Activated T-cell treated with anti-CD3 and anti-CD28 coated beads, Interleukin-2, amount 50 U/mL, for 72 hours (primary cell): ENCODE measurements at places on chromosomes 5 and 9. TPM values are rescaled to one million over a fixed set of nuclear protein-coding genes. Genes with fewer than 3 reads are reported as not detected.

EQTN gene
- total RNA-seq: not detected

- H3K36me3 ChIP-seq: no peaks in the 10 kb centered on the region
- no peaks in the 10 kb centered on the region for H3K4me1 ChIP-seq
- peak; percentile 34 for DNase-seq
- H3K4me3 ChIP-seq: no peak overlapping the region
- no peak overlapping the region for H3K27ac ChIP-seq
These were observed 79.6 kb downstream of the PDE4D start for GRCh38 chr5:59813761-59814536.

DNA sequence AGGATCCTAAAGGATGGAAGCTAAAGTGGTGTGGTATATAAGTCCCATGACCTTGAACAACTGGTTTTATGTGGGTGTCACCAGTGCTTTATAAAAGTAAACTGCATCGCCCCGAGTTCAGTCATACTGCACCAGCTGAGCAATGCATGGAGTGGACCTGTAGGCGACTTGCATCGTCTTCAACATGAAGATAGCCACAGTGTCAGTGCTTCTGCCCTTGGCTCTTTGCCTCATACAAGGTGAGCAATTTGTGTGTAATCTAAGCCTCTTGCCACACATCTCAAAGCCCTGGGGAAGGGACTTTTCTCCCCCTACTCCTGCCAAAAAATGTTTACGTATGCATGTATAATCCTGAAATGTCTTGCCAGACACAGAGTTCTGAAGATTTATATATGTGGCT, at the start of gene SPINK5:
Gene SPINK5, plus strand, starts transcription at position 120 of the 400 bp plus-strand sequence. Its CDS starts 65 bp downstream, at position 185.
- no peak within 1 kb of the TSS for H3K4me3 ChIP-seq
- H3K27me3 ChIP-seq: no peaks in the 10 kb centered on the region
- DNase-seq: no peak
- peaks cover 1% of the 10 kb centered on the region for H3K36me3 ChIP-seq
- H3K27ac ChIP-seq: no peak within 1 kb of the TSS
- H3K4me1 ChIP-seq: no peaks in the 10 kb centered on the region

- H3K4me3 ChIP-seq: no peak overlapping the region
- H3K4me1 ChIP-seq: no peaks in the 10 kb centered on the region
- peaks cover 16% of the 10 kb centered on the region for H3K27me3 ChIP-seq
- H3K36me3 ChIP-seq: no peaks in the 10 kb centered on the region
- no peak for DNase-seq
These were observed 134.0 kb upstream of the TARS1 start for GRCh38 chr5:33306758-33307157.

DNA sequence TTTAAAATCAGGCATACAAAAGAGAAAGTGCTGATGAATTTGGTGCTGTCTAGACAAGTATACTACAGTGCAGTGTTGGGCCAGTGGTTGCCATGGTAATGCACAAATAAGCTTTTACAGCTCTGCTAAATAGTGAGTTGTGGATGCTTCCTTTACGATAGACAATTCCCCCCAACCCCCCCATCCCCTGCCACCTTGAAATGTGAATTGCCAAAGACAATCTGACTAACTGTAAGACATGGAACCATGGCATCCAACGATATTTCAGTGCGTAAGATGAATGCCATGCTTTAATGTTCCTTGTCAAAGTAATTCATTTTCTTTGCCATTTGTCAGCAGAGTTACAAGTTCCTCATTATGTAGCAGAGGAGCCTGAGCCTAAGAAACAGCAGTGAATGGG, 91.5 kb upstream of the NREP start:
- no peak overlapping the region for H3K27ac ChIP-seq
- no peaks in the 10 kb centered on the region for H3K36me3 ChIP-seq
- no peaks in the 10 kb centered on the region for H3K4me1 ChIP-seq
- H3K4me3 ChIP-seq: no peak overlapping the region
- no peak for DNase-seq
- H3K27me3 ChIP-seq: no peaks in the 10 kb centered on the region

DNA sequence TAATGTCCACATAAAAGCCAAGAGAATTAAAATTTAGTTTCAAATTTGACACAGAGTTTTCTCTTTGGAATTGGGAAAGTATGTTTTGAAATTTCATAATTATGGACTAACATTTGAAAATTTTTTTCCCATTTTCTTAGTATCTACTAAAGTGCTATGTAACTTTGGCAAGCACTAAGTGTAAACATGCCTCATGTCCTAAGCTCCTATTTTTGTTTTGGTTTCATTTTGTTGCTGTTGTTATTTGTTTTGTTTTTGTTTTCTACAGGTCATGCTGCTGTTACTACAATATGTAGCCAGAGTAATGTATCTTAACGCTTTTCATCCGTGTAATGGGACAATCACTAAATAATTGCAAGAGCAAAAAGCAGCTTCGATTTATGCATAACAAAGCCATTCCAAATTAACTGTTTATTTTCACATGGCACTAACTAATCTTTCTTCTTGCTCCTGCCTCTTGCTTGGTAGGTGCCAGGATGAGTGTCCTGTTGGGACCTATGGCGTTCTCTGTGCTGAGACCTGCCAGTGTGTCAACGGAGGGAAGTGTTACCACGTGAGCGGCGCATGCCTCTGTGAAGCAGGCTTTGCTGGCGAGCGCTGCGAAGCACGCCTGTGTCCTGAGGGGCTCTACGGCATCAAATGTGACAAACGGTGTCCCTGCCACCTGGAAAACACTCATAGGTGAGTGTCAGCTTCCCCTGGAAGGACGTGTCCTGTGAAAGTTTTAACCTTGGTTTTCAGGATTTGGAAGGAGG, 107.3 kb upstream of the PRRC1 start:
- no peak for DNase-seq
- H3K27me3 ChIP-seq: no peaks in the 10 kb centered on the region

DNA sequence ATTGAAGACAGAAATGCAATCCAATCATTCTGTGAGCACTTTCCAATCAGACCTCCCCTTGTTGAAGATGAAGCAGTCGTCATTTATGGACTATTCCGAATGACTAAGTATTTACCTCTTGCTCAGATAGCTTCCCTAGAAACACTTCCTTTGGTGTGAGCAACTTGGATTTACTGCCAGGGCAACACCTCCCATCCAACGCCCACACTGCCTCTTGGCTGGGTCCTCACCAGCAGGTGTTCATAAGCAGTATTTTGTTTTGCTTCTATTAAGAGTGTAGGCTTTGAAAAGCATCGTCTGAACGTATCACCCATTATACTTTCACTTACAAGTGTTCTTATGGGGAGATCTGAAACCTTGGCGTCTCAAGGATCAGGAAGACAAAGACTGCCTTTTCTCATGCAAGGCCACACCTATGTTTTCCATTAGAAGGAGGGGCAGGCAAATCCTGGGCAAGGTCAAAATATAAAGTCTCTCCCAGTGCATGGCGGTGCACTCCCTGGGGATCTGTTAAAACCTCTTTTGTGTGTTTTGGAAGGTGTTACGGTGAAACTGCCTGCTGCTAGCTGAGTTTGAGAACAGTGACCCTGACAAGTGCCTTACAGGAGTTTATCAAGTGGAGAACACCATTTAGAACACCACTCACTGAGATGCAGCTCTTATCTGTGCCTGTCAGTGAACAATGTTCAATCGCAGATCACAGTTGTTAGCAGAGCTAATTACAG, 10.6 kb upstream of the MARCHF3 start:
- H3K36me3 ChIP-seq: no peaks in the 10 kb centered on the region
- no peak for DNase-seq
- no peaks in the 10 kb centered on the region for H3K4me1 ChIP-seq
- no peaks in the 10 kb centered on the region for H3K27me3 ChIP-seq
- no peak overlapping the region for H3K4me3 ChIP-seq
- no peak overlapping the region for H3K27ac ChIP-seq
